T-cell (primary cell): ENCODE measurements at places on chromosomes 2 and 18.

DNA sequence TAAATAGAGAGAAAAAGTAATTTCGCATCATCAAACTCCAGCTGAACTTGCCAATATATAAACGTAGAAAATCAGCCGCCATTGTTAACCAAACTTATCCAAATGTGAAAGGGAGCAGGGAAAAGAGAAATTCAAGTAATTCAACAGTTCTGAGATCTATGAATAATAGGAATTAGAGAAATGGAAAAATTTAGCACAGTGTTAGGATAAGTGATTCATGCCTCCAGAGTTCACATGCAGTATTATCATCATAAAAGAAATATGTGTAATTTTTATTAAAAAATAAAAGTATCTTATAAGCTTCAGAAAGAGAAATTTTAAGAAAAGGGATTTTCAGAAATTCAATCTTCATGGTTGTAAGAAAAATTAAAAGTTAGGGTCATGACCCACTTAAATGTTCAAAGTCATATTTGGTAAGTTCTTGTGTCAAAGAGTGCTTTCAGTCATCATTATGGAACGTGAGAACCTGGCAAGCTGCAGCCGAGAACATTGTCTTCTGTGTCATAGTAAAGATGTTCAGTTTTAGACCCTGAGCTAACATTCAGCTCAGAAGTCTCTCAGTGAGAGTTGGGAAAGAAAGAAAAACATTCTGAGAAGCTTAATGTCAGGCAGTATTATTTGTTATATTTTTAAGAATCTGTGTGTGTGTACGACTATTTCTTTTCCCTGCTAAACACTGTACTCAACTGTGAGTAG, 414.3 kb upstream of the RGPD4 start:
- no peak for DNase-seq

GRCh38 chr2:776487-776886, 99.3 kb upstream of the TMEM18 start:
- DNase-seq = no peak

GRCh38 chr2:69376403-69376802, 10.6 kb downstream of the GFPT1 start:
- DNase-seq = no peak

- no peak for DNase-seq
Measured at GRCh38 chr2:102141011-102141943, 1.3 kb upstream of the IL1R1 start.

DNA sequence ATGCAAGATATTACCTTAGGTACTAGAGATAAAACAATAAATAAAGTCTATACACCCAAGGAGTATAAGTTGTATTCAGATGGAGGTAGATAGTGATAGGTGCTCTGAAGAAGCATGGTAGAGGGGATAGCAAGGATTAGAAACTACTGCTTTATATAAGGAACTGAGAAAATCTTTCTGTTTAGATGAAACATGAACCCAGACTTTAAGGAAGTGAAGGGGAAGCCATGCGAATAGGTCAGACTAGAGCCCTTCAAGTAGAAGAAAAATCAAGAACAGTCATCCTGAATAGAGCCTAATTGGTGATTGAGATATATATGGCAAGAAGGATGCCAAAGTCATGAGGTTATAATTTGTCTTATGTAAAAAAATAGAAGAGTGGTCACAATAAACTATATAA, 900.1 kb downstream of the MBD2 start:
- no peak for DNase-seq

GRCh38 chr2:43183743-43184142, 42.7 kb downstream of the ZFP36L2 start:
- DNase-seq = no peak

DNA sequence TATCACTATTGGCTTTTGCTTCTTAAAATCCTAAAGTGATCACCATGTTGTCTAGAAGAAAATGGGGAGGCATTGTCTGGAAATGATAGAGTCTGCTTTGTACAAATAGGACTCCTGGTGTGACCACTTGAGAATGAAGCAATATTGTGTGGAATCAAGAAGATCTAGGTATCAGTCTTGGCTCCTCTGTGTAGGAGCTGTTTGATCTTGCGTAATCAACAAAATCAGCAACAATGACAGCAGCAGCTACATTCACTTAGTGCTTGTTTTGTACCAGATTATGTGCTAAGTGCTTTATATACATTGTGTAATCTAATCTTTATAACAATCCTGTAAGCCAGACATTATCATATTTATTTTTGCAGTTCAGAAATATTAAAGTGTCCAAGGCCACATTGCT, 17.8 kb downstream of the NCOA1 start:
- DNase-seq = no peak

GRCh38 chr2:106053116-106053515, 141.0 kb downstream of the UXS1 start:
- no peak for DNase-seq

DNA sequence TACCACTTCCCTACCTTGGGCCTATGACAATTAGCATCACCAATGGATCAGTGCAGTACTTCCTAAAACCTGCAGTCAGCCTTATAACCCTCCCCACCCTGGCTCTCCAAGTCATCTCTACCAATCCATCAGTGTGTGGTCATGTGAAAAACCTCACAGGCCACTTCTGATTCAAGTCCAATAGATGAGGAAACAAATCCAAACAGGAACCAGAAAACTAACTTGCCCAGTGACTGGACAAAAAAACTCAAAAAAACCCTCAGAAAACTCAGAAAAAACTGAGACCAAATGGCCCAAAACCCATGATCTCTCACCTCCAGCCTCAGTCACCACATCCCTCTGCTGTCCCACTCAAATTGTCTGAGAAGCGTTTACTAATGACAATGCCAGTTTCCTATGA, 43.3 kb downstream of the TGFA start:
- DNase-seq = no peak

- no peak for DNase-seq
Measured at GRCh38 chr2:38533757-38534545, 68.8 kb downstream of the HNRNPLL start.

DNA sequence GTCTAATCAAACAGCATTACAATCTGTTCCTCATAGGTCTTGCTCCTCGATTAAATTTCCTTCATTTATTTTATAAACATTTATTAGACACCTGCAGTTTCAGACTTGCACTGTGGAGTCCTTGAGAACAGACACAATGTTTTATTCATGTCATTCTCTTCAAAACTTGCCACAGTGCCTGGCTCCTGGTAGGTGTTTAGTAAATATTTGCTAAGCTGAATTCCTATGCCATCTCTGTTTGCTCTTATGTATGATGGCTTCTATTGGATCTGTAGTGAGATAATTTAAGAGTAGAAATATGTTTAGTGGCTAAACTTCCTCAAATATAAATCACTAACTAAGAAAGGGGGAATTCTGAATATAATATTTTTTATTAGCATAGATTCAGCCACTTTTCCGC, 61.4 kb downstream of the LRATD1 start:
- DNase-seq = no peak

DNA sequence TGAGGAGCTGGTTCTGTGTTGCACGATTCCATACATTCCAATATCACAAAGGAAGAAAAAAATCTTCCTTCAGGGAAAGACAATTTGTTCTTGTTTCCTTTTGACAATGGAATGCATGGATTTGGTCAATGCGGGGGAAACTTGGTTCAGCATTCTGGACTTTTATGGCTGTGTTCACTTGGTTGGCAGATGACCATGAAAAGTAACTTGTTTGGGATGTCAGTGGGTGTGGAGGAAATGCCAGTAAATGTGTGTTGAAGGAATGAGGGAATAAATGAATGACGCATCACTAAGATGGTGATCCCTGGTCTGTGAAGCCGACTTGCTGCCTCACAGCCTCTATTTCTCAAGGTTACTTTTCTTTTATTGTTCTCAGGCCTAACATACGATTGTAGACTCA, 53.7 kb downstream of the THUMPD2 start:
- DNase-seq = no peak

- no peak for DNase-seq
Measured at GRCh38 chr18:22318745-22319407, 98.8 kb downstream of the CTAGE1 start.

DNA sequence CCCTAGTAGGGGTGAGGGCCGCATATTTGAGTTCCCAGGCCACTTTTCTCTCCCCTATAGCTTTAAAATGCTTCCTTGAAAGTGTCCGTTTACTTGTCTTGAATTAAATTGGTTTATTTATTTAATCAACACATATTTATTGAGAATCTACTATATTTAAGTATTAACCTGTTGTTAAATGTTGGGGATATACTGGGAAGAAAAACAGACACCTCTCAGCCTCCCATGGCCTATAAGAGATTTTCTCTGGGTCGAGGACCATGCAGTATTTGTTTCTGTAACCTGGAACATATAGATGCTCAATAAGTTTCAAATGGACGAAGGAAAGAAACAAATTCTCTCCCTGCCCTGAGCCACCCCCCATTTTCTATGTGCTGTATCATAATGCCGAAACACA, 98.6 kb downstream of the INSIG2 start:
- DNase-seq = no peak

- DNase-seq = no peak
Measured at GRCh38 chr18:49652881-49653724, 91.2 kb downstream of the LIPG start.

DNA sequence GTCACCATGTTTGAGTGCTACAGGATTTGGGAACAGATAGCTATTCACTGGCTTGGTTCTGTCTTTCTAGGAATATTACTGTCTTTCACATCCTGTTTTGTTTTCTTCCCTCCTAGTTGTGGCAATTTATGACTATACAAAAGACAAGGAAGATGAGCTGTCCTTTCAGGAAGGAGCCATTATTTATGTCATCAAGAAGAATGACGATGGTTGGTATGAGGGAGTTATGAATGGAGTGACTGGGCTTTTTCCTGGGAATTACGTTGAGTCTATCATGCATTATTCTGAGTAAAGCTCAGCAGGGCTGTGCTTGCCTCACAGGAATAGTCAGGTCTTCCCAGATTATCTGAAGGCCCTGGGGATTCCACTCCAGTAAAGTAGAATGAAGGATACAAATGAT, 98.9 kb downstream of the ABI2 start:
- no peak for DNase-seq

DNA sequence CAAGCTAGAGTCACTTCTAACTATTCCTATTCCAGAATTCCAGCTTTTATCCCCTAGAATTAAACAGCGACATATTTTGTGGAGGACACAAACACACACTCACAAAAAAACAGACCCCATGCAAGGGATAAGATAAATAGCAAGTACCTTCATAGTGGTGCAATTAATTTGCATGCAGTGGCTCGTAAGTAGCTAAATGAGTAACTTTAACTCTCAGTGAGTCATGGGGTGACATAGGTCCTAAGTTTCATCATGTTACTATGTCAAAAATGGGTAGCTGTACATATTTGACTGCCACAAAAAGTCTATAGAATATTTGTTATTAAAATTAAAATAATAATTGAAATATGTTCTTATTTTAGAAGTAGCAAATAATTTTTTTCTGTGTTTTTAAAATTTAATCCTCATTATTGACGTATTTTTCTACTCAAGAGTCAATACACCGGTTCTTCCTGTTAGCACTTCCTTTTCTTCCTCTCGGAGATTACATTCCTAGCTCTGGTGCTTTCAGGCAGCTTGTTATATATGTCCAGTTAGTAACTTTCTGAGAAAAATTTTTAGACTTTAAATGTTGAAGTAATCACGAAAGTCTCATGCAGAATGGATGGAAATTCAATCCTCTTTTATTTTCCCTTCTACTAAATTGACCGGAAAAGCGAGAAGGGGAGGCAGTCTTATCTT, 247.0 kb downstream of the KCNH7 start:
- DNase-seq = no peak

GRCh38 chr18:63553081-63553480, 10.9 kb downstream of the SERPINB12 start:
- DNase-seq = no peak

DNA sequence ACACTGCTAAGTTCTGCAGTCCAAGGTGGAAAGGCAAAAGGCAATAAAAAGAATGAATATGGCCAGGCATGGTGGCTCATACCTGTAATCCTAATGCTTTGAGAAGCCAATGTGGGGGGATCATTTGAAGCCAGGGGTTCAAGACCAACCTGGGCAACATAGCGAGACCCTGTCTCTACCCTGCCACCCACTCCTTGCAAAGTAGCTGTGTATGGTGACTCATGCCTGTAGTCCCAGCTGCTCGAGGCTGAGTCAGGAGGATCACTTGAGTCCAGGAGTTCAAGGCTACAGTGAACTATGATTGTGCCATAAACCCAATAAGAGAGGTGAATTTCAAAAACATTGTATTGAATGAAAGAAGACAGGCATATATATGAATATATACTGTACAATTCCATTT, 2.4 kb downstream of the MYL12B start:
- DNase-seq = no peak

DNA sequence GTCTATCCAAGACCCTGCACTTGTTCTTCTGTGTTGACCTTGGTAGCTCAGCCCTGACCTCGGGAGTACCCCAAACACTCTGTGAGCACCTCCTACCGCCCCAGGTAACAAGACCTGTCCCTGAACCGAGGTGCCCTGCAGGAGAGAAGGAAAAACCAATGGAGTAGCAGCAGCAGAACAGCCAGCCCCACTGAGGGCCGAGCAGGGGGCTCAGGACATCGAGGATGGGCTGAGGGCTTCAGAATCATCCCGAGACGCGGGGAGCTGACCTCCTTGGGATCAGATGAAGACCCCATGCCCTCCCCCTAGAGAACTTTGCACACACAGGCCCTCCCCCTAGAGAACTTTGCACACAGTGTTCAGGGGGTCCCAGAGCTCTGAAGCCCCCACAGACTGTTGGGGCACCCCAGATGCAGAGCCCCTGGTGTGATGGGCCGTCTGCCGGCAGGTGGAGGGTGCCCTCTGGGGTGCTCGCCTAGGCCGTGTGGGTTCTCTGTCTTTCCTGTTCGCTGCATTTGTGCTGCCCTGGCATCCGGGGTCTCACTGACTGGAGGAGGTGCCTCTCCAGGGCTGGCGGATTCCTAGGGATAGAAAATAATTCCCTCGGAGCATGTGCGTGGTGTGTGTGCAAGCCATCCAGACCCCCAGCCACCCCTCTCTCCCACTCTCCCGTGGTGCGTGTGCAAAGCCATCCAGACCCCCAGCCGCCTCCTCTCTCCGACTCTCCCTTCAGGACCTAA, 189.1 kb downstream of the TWIST2 start:
- no peak for DNase-seq

- no peak for DNase-seq
Measured at GRCh38 chr2:119862127-119862889, 102.6 kb downstream of the PTPN4 start.

DNA sequence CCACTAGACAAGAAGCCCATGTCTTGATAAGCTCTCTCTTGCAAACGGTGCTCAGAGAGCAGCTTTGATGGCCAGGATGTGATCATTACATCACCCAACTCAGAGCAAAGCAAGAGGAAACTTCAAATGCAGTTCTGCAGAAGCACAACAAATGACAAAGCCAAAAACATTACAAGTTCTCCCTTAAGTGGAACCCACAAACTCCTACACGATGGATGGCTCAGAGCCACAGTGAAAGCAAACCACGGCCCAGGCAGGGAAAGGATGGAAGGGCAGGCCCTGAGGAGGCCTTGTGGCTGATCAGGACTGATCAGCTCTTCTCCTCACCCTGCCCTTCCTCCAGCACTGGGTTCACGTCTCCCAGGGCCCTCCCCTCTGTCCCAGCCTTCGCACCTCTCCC, 326.4 kb downstream of the EIPR1 start:
- no peak for DNase-seq

DNA sequence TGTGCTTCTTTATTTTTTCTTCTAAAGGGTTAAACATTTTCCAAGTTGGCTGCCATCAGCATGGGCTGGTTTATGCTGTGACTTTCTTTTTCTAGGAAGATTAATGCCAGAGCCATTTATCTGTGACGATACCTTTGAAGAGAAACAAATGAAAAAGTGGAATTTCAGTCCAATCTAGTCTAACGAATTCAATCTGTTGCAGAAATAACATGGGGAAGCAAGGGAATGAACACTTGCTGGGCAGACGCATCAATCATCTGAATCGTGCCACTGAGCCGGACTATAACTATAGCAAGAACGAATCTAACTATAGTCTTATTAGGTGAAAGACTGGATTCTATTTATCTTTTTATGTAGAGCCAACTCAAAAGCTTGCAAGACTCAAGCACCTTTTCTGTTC, 66.2 kb downstream of the CD8B2 start:
- no peak for DNase-seq
